Bone marrow (tissue), 2 donors: ENCODE measurements at places on chromosomes 2 and 18.

GRCh38 chr18:28071199-28071598, 105.7 kb downstream of the CDH2 start:
- DNase-seq: no peak

GRCh38 chr2:192411755-192412154, 217.0 kb upstream of the TMEFF2 start:
- no peak for DNase-seq

DNA sequence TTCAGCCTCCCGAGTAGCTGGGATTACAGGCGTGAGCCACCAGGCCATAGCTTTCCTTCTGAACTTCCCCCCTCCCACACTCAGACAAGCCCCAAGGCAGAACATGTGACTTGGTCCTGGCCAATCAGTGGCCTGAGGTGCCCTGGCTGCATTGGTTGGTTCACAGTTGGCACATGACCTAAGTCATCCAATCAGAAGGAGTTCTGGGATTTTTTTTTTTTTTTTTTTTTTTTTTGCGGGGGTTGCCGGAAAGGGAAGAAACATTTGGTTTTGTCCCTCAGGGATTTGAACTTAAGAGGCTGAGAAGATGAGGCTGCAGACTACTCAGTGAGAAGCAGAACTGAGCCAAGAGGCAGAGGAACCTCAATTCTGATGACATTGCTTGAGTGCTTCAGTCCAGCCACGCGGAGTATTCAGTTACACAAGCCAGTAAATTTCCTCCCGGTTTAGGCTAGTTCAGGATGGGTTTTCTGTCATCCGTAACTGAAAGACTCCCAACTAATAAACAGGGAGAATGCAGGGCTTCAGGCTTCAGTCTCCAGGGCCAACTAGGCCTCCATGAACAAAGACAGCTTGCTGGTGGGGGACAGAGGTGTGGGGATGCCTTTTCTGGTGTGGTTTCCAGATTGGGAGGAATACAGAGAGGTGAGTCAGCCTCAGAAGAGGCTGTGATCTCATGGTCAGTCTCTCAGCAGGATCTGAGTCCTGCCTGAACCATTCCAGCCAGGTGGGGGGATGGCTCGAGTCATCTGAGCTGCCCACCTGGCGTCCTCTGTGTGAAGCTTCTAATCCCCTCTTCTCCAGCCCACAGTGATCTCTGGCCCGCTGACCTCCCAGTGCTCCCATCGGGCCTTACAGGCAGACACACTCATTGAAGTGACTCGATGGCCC, 9.2 kb downstream of the PTMA start:
- DNase-seq: no peak

- DNase-seq: no peak
These were observed 15.2 kb downstream of the CAPG start for GRCh38 chr2:85394976-85395375.

- no peak for DNase-seq
These were observed 319.8 kb downstream of the FBXO15 start for GRCh38 chr18:73827801-73828200.

DNA sequence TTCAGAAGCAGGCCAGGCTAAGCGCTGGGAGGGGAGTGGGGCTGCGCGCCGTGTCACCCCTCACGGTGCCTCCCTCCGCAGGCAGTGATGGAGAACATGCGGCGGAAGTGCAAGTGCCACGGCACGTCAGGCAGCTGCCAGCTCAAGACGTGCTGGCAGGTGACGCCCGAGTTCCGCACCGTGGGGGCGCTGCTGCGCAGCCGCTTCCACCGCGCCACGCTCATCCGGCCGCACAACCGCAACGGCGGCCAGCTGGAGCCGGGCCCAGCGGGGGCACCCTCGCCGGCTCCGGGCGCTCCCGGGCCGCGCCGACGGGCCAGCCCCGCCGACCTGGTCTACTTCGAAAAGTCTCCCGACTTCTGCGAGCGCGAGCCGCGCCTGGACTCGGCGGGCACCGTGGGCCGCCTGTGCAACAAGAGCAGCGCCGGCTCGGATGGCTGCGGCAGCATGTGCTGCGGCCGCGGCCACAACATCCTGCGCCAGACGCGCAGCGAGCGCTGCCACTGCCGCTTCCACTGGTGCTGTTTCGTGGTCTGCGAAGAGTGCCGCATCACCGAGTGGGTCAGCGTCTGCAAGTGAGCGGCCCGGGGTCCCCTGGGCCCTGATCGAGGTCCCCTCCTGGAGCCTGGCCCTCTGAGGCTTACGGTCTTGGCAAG, 12.2 kb downstream of the WNT10A start:
- DNase-seq: peak; percentile 79

GRCh38 chr2:159713631-159714246, 1.4 kb downstream of the MARCHF7 start:
- DNase-seq: no peak

GRCh38 chr2:235002198-235003095, 50.6 kb downstream of the SH3BP4 start:
- no peak for DNase-seq

DNA sequence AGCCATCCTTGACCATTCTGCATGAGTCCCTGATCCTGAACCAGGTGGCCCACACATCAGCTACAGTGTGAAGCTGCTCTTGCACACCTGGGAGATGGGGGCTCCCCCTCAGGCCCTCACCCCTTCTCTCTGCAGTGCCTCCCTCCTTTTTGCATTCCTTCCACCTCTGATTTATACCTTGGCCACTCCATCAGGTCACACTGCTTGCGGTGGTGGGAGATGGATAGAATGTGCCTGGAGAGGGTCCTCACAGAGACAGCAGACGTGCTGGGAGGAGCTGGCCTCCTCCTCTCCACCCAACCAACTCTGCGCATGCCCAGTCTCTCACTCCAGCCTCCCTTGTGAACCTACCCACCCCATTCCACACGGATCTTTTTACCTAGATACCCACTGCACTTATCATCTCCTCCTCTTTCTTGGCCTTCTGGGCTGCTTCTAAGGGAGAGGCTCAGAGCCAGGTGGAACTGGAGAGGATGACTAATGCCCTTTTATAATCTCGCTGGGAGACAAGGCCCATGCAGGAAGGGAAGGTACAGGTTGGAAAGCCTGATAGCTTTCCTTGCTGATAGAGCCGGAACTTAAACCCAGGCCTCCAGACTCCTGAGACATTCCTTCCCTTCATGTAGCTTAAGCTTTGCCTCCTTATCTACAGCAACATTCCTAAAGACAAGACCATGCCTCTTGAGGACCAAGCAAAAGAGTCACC, 205.1 kb downstream of the ZBTB7C start:
- DNase-seq: no peak

GRCh38 chr18:48813833-48814489, 136.8 kb downstream of the SMAD7 start:
- DNase-seq: no peak

- DNase-seq: no peak
These were observed 204.0 kb downstream of the MGAT5 start for GRCh38 chr2:134457765-134458472.

DNA sequence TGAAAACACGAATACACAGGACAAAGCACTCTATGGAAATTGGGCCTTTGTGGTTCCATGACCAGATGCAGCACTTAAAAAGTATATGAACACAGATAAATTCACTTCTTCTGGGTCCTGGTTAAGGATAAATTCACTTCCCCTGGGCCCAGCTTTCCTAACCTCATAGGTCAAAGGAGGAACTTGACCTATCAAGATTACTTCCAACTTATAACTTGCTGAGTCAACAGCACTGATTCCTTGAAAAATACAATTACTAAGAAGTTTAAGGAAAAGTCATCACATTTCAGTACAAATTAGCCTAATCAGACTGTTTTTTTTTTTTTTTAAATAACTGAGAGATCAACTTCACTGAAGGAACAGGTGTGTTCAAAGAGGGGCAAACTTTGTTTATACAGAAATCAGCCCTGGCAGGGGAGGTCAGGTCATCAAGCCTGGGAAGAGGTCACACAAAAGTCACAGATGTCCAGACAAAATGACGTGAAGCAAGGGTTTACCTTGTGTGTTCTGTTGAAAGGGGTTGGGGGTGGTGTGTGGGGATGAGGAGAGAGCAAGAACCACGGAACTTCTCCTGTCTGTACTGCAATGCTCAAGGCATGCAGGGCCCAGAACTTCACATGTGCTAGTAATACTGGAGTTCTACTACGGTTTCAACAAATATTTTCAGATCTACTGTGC, 55.8 kb downstream of the PPP4R1 start:
- no peak for DNase-seq

DNA sequence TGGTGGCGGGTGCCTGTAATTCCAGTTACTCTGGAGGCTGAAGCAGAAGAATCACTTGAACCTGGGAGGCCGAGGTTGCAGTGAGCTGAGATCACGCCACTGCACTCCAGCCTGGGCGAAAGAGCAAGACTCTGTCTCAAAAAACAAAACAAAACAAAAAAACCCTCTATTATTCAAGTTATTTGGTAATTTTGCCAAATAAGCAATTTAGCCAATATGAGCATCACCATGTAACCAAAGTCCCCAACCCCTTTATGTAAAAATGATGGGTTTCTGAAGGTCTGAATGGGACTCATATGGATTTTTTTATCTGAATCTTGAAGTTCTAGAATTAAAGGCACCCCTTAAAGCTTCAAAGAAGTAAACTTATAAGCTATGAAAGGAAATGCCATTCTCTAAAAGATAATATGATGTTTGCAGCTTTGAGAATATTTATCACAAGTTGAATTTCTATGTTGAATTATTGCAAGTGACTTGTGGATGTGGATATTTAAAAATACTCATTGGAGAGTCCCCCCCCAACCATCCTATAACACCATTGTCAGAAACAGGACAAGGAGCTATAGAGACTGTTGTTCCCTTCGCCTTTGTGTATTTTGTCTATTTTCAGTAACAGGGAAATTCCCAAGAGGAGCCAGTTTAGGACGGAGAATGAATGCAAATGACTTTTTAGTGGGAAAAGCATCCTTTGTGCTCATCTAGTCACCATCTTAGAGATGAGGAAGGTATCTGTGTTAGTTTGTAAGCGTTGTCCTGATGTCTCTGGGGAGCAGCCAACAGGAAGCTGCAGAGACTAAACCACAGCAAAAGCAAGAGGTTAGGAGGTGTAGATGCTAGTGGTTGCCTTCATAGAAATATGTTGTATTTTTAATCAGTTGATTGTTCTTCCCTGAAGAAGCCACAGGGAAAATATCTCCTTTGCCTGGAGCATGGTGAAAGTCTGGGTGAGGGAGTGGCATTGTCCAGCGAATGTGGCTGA, 68.3 kb downstream of the TET3 start:
- no peak for DNase-seq
